Spleen (tissue), 13 donors: ENCODE measurements at places on chromosomes 1 and 21. TPM values are rescaled to one million over a fixed set of nuclear protein-coding genes. Genes with fewer than 3 reads are reported as not detected.

The GBP4 gene
- 31.7 TPM for total RNA-seq

The HSPB7 gene
- 2.7 TPM for total RNA-seq

The SELE gene
- total RNA-seq = not detected

The S100A2 gene
- not detected for total RNA-seq

DNA sequence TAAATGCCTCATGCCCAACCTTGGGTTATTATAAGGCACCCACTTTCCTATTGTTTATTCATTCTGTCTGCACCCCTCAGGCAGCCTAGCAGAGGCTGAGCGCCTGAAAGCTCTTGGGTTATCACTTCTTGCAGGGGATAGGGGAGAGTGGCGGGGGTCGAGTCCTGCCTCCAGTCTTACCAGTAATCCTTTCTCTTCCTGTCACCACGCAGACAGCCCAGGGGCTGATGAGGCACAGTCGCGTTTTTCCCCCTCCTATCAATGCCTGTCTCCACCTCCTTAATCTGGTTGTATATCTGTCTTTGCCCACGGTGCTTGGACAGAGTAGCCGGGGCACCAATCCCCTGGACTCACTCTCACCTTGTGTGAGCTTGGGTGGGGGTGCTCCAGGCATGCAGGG is 733.1 kb downstream of the MATN1 start:
- no peak for DNase-seq

DNA sequence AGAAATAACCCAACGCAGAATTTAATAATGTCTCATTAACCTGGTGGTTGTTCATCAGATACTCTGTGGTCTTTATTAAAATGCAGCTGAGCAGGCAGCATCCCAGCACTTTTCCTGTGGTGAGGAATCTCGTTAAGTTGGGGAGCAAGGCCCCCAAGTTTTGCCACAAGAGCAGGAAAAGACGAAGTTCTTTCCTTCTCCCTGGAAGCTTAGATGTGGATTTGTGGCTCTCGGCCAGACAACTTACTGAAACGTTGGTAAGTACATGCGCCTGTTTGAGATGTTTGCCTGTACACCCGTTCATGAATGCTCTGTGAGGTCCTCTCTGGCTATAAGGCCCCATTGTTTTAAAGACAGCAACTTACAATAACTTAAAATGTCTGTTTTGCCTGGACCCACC is 34.3 kb upstream of the PDE9A start:
- peak; percentile 1 for DNase-seq

- DNase-seq = no peak
Observed at GRCh38 chr1:62318320-62318755, 896 bp downstream of the KANK4 start.
